ENCODE measurements at places on chromosomes 11 and 22.

DNA sequence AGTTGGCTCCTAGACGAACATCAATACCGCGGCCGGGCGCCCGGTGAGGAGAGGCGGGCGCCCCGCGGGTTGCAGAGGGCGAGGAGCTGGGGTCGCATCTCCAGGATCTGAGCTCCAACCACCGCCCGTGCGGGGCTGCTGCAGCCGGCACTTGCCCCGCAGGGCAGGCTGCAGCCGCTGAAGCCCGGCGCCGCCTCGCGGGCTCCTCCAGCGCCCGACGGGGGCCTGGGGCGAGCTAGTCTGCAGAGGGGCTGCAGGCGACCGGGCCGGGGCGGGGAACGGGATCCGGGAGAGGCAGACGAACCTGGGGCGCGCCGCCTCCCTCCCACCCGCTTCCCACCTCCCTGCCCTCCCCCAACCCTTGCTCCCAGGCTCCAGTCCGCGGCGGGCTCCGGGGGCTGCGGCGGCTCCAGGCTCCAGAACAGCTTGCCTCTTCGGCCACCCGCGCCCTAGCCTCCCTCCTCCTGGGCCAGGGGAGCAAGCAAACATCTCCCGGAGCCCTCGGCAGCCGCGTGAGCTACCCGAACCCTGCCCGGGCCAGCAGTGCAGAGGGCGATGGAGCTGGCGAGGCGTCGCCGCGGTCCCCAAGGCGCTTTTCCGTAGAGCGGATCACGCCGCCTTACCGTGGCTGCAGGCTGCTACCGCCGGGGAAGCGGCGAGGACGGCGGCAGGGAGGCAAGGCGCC, 802 bp downstream of the TENM4 start:
- no peak for DNase-seq

- DNase-seq, result no peak
These were observed 99.4 kb downstream of the ATXN10 start for GRCh38 chr22:45771057-45771456.

- DNase-seq, result no peak
These were observed at the start of gene LTBP3 for GRCh38 chr11:65558002-65558929. TSS of gene LTBP3 (minus strand) at chr11:65558359. CDS start at chr11:65557959, 400 bp downstream.

DNA sequence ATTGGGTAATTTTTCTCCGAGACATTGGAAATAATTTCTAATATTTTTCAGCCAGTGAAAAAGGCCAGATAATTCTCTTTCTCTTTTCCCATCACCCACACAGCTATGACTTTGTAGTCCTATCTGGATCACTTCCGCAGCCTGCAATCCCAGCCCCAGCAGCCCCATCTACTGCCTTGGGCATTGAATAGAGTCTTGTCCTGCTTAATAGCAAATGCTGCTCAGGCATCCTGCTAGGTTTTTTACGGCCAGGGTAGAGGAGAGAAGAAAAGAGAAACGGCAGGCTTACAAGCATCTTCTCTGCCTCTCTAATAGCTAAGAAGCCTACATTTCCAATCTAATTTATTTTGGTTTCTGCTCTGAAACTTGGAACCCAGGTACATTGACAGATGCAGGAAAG, 154.3 kb upstream of the B3GAT1 start:
- no peak for DNase-seq
